ENCODE measurements at places on chromosomes 11 and 22. TPM values are rescaled to one million over a fixed set of nuclear protein-coding genes. Genes with fewer than 3 reads are reported as not detected.

DNA sequence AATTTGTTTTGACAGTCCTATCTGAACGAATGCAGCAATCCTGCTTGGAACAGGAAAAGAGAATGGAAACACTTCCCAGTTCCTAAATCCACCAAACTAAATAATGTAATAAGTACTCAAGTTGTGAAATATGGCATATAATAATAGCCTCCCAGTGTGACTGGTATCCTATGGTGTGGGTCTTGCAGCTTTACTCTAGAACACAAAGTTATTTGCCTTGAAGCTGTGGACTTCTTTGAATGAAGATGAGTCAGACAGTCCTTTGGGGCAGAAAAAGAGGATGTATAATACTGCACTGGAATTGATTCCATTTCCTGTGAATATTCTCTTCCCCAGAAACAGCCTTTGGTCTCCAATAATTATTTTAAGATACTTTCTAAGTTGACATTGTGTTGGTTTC is 887.0 kb downstream of the KCNA4 start:
- DNase-seq = no peak

The DGKZ gene
- total RNA-seq = 52.8 TPM

The NAALADL1 gene
- total RNA-seq = 5.1 TPM

GRCh38 chr11:77081976-77082836 is 15.4 kb downstream of the CAPN5 start:
- no peak for DNase-seq

DNA sequence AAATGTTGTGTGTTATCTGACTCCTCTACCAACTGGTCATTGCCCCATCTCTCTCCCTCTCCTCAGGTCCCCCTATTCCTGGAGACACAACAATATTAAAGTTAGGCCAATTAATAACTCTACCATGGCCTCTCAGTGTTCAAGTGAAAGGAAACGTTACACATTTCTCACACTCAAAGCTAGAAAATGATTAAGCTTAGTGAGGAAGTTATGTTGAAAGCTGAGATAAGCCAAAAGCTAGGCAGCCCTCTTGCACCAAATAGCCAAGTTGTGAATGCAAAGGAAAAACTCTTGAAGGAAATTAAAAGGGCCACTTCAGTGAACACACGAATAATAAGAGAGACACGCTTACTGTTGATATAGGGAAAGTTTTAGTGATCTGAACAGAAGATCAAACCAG is 6.9 kb downstream of the DLG2 start:
- DNase-seq = no peak

The POU2AF1 gene
- total RNA-seq = 0.90 TPM

The GLYATL1 gene
- total RNA-seq = 4.9 TPM

GRCh38 chr22:43901976-43902643 is 10.3 kb upstream of the PNPLA5 start:
- no peak for DNase-seq

DNA sequence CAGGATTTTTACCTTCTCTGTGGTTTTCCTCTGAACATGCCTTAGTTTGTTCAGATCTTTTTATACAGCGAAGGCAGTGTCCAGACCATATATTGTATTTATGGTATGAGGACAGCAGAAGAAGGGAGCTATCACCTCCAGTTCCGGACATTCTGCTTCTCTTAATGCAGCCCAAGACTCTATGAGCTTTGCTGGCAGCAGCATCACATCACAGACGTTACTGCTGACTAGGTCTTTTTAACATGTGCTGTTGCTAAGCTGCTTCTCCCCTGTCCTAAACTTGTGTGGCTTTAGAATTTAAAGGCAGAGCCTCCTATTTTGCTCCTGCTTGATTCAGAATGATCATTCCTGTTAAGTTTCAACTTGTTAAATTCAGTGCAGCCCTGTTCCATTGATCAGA is 13.4 kb downstream of the MICAL2 start:
- DNase-seq = no peak

DNA sequence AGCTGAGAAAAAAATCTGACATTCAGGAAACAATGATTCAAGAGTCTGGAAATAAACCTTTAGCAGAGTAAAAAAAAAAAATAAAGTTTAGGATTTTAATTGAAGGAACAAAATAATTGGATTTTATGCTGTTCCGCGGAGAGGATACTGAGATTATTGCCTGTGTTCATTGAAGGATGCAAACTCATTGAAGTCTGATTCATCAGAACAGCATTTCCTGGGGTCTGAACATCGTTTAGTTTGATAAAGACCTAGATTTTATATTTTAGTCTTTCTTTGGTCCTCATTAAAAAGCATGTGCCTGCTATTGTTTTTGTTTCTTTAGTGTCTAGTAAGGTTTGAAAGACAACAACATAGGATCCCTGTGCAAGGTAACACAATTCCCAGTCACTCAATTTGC is 4.5 kb downstream of the TLCD5 start:
- DNase-seq = no peak

DNA sequence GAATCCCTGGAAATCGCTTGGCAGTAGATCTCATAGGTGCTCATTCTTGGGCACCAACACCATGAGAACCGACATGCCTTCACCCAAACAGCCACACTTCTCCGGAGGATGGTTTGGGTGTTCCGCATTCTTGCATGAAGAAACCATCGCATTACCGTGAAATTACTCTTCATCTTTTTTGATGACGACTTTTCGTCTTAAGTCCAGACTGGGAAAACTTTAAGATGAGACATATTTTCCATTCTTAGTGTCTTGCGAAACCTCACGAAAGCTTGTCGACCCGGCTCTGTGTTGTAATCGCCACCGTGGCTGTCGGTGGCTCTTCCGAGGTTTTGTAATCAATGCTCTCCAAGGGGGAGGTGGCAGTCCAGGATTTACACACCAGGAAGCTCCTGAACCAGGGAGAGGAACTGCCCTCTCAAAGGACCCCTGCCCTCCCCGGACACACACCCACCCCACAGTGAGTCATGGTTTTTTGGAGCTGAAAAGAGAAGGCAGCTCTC is 1.7 kb downstream of the TOM1 start:
- DNase-seq = no peak

DNA sequence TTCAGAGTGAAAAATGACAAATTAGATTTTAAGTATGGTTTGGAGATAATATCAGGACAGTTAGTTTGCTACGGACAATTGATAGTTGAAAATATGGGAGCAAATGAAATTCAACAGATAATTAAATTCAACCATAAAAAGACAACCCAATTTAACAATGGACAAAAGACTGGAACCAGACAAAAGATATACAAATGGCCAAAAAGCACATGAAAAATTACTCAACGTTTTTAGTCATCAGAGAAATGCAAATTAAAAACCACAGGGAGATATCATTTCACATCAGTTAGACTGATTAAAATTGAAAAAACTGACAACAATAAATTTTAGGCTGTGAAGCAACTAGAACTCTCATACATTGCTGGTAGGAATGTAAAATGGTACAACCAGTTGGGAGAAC is 27.2 kb downstream of the SIK2 start:
- DNase-seq = no peak

The KCNJ5 gene
- 7.2 TPM for total RNA-seq

The OVOL1 gene
- total RNA-seq = 0.47 TPM

The H19 gene
- total RNA-seq = 413 TPM

DNA sequence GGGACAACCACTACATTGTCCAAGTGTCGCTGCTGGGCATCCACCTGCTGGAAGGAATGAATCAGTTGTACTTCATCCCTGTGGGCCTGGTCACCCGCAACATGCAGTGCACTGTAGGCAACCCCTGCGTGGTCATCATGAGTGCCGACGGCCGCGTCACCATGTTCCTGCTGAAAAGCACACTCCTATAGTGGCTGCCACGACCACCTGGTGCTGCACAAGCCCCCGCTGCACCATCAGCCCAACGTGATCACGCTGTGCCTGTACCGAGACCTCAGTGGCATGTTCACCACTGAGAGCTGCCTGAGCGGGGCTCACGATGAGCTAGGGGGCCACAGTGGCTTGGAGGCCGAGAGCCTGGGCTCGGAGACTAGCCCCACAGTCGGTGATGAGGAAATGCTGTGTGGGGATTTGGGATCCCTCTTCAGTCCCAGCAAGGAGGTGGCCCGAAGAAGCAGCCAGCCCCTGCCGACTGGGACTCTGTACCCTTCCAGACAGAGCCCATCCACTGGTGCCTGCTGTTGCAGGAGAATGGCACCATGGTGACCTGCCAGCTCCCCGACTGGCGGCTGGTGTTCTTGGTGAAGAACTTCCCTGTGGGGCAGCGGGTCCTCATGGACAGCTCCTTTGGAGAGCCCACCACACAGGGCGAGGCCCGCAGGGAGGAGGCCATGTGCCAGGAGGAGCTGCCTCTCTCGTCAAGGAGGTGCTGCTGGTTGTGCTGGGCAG is 15.7 kb upstream of the SLC5A4 start:
- DNase-seq = no peak

The NFAM1 gene
- 1.7 TPM for total RNA-seq

The MUC5AC gene
- 0.05 TPM for total RNA-seq

The OTOG gene
- 0.09 TPM for total RNA-seq

DNA sequence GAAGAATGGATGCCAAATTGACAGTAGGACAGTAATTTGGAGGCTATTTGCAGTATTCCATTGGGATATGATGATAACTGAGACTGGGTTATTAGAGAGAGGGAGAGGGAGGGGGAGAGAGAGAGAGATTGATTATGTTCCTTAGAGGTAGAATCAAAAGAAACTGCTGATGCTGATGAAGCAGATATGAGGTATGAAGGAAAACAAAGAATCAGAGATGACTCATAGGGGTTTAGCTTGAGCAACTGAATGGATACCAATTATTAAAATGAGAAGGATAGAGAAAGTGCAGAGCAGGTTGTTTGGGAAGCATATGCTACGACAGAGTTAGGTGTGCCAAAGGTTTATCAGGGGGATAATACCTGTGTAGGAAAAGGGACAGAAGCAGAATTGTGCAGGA is 12.8 kb upstream of the NUCB2 start:
- no peak for DNase-seq

The TMEM126A gene
- total RNA-seq = 43.0 TPM

DNA sequence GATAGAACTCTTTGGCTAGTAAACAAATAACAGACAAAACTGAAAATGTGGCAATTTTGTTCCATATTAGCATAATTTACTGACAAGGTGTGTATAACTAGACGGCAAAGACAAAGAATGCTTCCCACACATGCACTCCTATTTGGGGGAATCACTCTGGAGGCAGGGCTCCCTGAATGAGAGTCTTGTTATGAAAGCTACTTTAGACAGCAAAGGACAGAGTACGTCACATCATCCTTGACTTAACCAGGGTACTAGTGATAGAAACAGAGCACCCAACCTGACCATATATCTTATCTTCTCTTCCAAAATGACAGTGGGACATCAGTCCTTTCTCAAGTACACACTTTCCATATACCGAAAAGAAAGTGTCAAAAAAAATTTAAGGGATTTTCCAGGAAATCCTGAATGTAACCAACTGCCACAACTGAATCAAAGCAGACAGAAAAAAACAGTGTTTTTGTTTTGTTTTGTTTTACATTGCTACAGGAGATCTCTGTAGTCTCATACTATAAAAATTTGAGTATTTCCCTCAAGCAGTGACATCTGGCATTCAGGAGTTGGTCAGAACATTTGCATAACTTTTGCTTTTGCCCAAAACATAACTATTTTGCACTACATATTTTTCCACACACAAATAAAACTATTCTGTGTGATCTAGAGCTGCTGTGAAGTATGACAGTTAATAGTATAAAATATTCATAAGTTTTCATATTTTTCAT is 98.9 kb downstream of the ARHGAP20 start:
- DNase-seq = no peak

DNA sequence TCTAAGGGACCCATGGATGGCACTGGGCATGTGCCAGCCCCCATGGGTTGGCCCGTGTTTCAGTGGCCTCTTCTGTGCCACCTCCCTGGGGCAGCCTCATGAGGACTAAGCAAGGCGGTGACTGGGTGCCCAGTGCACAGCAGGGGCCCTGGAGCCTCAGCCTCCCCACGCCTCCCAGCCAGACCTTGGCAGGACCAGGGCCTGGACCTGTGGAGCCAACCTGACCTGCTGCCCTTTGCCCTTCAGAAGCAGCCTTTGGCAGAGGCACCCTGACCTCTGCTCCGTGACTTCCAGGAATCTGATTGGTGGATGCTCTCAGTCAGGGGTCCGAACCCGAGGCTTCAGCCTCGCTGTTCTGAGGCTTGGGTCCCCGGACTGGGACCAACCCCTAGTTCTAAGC is 24.8 kb upstream of the TAB1 start:
- DNase-seq = no peak

DNA sequence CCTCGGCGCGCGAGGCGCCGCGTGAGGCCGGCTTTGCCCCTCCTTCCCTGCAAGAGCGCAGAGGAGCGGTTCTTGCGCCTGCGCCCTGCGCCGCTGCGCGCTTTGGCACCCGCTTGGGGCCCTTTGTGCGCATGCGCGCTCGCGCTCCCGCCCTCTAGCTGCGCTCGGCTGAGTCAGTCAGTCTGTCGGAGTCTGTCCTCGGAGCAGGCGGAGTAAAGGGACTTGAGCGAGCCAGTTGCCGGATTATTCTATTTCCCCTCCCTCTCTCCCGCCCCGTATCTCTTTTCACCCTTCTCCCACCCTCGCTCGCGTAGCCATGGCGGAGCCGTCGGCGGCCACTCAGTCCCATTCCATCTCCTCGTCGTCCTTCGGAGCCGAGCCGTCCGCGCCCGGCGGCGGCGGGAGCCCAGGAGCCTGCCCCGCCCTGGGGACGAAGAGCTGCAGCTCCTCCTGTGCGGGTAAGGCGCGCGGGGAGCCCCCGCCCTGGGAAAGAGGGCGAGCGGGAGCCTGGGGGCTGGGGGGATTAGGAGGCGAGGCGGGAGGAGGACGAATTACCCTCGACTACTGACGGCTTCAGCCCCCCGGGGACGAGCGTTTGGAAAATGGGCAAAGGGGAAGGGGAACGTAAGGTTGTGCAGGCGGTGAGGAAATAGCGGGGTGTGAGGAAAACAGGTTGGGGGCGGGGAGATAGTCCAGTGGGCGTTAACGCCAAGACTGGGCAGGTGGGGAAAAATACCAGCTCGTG is at the start of gene RTN3:
RTN3 (plus strand) TSS at position 180 of the 745 bp plus-strand sequence; CDS start at position 317, 137 bp downstream.
- DNase-seq = peak; percentile 99

The NFRKB gene
- total RNA-seq = 13.3 TPM

The ZBTB16 gene
- 5.7 TPM for total RNA-seq

DNA sequence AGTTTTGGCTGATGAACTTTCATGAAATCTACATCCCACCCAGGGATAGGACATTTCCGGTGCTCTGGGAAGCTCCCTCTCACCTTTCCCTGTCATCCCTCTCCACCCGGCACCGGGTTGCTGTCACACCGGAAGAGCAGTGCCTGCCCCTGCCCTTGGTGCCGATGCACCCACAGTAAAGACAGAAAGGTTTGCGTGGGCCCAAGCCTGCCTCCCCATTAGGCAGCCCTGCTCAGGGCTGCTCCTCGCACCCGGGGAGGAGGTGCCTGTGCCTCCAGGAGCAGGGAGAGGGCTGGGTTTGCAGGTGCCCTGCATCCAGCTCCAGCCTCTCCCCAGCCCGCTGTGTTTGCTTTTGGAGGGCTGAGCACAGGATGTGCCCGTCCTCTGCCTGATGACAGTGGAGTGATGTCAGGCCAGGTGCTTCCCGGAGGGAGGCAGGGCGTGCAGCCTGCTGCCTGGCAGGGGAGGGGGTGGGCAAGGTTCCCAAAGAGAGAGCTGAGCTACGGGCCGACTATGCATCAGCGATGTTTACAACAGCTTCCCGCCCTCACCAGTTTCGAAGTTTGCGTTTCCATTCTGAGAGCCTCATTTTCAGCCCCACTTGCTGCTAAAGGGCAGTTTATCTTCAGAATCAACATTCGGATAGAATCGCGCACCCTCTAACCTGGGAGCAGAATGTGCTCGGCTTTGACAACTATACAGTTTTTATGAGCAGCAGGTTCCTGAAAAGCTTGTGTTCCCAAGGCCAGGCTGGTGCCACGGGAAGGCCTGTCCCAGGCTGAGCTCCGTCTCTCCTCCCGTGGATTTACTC is 83.2 kb upstream of the CLDN5 start:
- DNase-seq = peak; percentile 56

The CD3G gene
- 227 TPM for total RNA-seq

The CSRP3 gene
- 0.38 TPM for total RNA-seq
